ENCODE measurements at places on chromosomes 2 and 18. TPM values are rescaled to one million over a fixed set of nuclear protein-coding genes. Genes with fewer than 3 reads are reported as not detected.

DNA sequence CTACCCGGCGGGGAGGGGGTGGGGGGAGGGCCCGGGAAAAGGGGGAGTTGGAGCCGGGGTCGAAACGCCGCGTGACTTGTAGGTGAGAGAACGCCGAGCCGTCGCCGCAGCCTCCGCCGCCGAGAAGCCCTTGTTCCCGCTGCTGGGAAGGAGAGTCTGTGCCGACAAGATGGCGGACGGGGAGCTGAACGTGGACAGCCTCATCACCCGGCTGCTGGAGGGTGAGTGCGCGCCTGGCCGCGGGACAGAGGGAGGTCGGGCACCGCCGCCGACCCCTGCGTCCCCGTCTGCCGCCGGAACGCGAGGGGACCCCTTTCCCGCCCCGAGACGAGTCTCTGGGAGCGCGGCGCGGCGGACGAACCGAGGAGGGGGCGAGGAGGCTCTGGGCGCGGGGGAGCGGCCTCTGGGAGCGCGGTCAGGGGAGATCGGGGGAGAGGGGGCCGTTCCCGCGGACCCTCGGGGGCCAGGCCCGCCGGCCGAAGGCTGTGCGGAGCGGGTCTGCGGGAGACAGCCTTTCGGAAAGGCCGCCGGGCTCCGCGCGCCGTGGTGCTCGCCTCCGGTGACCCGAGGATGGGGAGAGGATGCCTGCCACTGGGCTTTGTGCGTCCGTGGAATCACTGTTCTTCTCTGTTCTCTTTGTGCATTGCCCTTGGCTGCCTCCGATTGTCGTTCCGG is 463 bp downstream of the PPP1CB start:
- H3K27me3 ChIP-seq, result no peaks in the 10 kb centered on the region
- peaks cover 60% of the 10 kb centered on the region for H3K4me1 ChIP-seq
- peaks cover 13% of the 10 kb centered on the region for H3K36me3 ChIP-seq
- peak; percentile 47 for DNase-seq
- peak overlapping the region; percentile 98 for H3K27ac ChIP-seq
- H3K4me3 ChIP-seq, result peak overlapping the region; percentile 83

DNA sequence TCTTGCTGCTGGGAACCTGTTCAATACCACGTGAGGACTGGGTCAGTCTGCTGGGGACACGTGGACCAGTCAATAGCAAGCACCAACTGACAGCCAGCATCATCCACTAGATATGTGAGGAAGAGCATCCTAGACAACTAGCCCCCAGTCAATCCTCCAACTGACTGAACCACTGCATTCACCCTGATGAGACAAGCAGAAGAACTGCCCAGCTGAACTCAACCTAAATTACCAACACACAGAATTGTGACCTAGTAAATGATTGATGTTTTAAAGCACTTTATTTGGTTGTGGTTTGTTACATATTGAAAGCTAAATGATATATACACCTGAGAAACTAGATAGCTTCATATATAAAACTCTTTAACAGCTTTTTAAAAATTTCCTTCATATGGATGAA is 15.7 kb downstream of the IRS1 start:
- H3K4me1 ChIP-seq, result peaks cover 10% of the 10 kb centered on the region
- peaks cover 9% of the 10 kb centered on the region for H3K36me3 ChIP-seq
- no peak overlapping the region for H3K27ac ChIP-seq
- no peaks in the 10 kb centered on the region for H3K27me3 ChIP-seq
- no peak overlapping the region for H3K4me3 ChIP-seq

DNA sequence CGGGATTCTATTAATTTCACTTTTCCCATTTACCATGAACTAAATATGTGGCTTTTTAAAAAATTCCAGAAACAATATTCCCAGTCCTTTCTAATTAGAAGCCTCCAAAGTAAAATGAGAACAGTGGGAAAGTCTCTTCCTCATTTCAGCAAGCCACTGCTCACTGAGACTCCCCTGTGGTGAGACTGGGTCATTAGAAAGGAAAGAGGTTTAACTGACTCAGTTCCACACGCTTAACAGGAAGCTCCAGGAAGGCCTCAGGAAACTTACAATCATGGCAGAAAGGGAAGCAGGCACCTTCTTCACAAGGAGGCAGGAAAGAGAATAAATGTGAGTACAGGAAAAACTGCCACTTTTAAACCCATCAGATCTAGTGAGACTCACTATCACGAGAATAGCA is 258.9 kb upstream of the CHAC2 start:
- H3K36me3 ChIP-seq, result no peaks in the 10 kb centered on the region
- no peaks in the 10 kb centered on the region for H3K4me1 ChIP-seq
- DNase-seq, result no peak
- H3K27me3 ChIP-seq, result no peaks in the 10 kb centered on the region
- no peak overlapping the region for H3K4me3 ChIP-seq

Gene FSHR
- not detected for total RNA-seq

Gene L3MBTL4
- total RNA-seq, result 0.27 TPM

- peaks cover 16% of the 10 kb centered on the region for H3K27me3 ChIP-seq
- H3K27ac ChIP-seq, result peak overlapping the region; percentile 22
- no peaks in the 10 kb centered on the region for H3K36me3 ChIP-seq
Observed at GRCh38 chr18:35377875-35378573, 887 bp upstream of the ZNF396 start.

DNA sequence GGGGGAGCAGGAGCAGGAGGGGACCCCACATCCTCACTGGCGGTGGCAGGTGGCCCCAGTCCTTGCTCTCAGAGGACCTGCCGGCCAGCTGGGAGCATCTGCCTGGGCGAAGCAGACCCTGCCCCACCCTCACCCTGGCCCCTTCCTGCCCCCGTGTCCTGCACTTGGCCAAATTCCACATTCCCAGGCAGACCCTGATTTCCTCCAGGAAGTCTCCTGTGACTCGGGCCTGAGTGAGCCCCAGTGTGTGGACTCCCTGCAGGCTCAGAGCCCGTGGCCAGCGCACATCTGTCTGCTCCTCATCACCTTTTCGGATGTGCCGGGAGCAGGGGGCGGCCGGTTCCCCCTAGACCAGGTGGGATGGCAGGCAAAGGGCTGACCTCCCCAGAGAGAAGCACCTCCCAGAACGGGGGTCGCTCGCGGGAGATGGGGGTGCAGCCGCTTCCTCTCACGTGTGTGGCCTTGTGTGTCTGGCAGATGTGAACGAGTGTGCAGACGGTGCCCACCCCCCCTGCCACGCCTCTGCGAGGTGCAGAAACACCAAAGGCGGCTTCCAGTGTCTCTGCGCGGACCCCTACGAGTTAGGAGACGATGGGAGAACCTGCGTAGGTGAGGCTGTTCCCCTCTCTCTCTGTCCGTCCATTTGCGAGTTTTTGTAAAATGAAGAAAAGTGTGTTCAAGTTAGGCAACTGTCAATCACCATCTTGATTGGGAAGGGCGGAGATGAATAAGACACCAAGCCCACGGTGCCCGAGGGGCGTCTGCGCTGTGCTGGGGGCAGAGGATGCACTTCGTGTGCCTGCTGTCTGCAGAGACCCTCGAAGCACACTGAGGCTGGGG is 90.4 kb downstream of the TPO start:
- no peak for DNase-seq
- H3K36me3 ChIP-seq, result peaks cover 2% of the 10 kb centered on the region
- no peak overlapping the region for H3K27ac ChIP-seq

GRCh38 chr2:160142472-160142871 is 57.6 kb downstream of the ITGB6 start:
- H3K4me3 ChIP-seq, result no peak overlapping the region
- no peaks in the 10 kb centered on the region for H3K36me3 ChIP-seq
- H3K27ac ChIP-seq, result no peak overlapping the region
- no peak for DNase-seq

- H3K4me1 ChIP-seq, result no peaks in the 10 kb centered on the region
- no peak overlapping the region for H3K27ac ChIP-seq
- peaks cover 2% of the 10 kb centered on the region for H3K27me3 ChIP-seq
- H3K4me3 ChIP-seq, result no peak overlapping the region
- H3K36me3 ChIP-seq, result no peaks in the 10 kb centered on the region
Observed at GRCh38 chr2:163641986-163642385, 93.8 kb downstream of the FIGN start.

DNA sequence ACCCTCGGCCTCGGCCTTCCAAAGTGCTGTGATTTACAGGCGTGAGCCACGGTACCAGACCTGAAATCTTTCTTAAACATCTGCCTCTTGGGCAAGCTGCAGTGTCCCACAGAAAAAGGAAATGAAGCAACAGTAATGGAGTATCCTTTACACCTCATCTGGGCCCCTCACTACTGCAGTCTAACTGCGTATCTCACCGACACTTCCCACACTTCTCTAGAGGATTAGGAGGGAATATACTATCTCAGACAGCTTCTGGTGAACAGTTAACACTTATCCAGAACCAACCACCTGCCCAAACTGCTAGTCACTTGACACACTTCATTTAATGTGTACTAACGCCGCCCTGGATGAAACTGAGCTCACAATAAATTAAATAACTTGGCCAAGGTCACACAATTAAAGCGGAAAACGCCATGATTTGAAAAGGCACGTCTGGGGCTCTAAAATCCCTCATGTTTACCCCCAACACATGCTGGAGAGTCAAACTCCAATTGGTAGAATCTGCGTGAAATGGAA is 993 bp downstream of the COX7A2L start:
- H3K27me3 ChIP-seq, result no peaks in the 10 kb centered on the region
- peaks cover 10% of the 10 kb centered on the region for H3K36me3 ChIP-seq
- peak overlapping the region; percentile 80 for H3K4me3 ChIP-seq
- H3K27ac ChIP-seq, result peak overlapping the region; percentile 98

GRCh38 chr2:43453179-43454170 is 142.4 kb downstream of the THADA start:
- H3K4me1 ChIP-seq, result peaks cover 26% of the 10 kb centered on the region
- DNase-seq, result no peak
- H3K27me3 ChIP-seq, result no peaks in the 10 kb centered on the region
- peaks cover 35% of the 10 kb centered on the region for H3K36me3 ChIP-seq
- H3K27ac ChIP-seq, result no peak overlapping the region

DNA sequence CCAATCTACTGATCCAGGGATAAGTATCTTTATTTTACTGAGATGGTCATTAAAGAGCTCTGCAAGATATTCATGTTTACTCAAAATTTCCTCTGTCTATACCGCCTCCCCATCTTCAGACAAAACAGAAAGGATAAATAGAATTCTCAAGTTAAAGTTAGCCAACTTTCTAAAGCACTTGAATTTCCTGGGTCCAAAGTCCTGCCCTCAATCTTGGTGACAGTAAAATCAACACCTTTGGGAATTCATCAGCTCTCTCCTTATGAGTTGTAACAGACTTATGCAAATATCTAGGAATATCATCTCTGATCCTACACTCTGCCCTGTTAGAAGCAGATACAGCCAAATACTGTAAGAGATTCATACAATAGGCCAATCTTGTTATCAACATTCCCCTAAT is 122.5 kb upstream of the HAAO start:
- H3K4me3 ChIP-seq, result no peak overlapping the region
- no peaks in the 10 kb centered on the region for H3K27me3 ChIP-seq
- H3K36me3 ChIP-seq, result no peaks in the 10 kb centered on the region
- no peak for DNase-seq
- peaks cover 3% of the 10 kb centered on the region for H3K4me1 ChIP-seq
- no peak overlapping the region for H3K27ac ChIP-seq

DNA sequence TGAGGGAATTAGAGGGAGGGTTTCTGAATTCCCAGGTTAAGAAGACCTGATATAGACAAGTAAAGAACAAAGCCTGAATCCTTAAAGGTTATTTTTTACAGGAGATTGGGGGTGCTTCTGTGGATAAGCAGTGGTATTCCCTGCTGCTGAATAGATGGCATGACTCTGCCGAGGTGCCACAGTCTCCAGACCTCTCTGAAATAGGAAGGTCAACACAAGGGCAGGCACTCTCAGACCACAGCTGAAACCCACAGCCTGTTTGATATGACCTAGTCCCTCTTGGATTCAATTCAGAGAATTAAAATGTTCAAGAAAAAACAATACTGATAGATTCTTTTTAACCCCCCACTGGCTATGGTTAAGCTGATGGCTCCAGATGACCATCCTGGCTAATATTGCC is 259.3 kb downstream of the PTGR3 start:
- no peaks in the 10 kb centered on the region for H3K36me3 ChIP-seq
- H3K27me3 ChIP-seq, result no peaks in the 10 kb centered on the region
- peaks cover 24% of the 10 kb centered on the region for H3K4me1 ChIP-seq
- no peak for DNase-seq
- H3K4me3 ChIP-seq, result no peak overlapping the region

- no peak overlapping the region for H3K4me3 ChIP-seq
- no peak overlapping the region for H3K27ac ChIP-seq
- DNase-seq, result no peak
- peaks cover under 1% of the 10 kb centered on the region for H3K27me3 ChIP-seq
Observed at GRCh38 chr2:100196786-100197494, 54.5 kb upstream of the AFF3 start.

GRCh38 chr2:127040169-127040568 is 66.8 kb downstream of the BIN1 start:
- DNase-seq, result no peak
- H3K4me1 ChIP-seq, result no peaks in the 10 kb centered on the region
- H3K27ac ChIP-seq, result no peak overlapping the region

- no peak overlapping the region for H3K4me3 ChIP-seq
- DNase-seq, result no peak
- H3K27me3 ChIP-seq, result no peaks in the 10 kb centered on the region
- no peak overlapping the region for H3K27ac ChIP-seq
- peaks cover 25% of the 10 kb centered on the region for H3K36me3 ChIP-seq
Observed at GRCh38 chr2:168552450-168552856, 96.4 kb downstream of the CERS6 start.

DNA sequence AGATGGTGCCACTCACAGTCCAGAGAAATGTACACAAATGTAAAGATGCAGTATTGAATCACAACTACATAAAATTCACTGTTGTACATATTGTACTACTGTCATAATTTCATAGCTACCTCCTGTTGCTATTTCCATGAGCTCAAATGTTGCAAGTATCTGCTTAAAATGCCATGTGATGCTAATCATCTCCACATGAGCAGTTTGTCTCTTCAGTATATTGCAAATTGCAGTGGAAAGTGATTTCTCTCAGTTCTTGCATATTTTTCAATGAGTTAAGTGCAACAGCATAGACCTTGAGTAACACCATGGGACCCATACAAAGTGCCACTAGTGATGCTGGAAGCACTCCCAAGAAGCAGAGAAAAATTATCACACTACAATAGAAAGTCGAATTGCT is 51.9 kb downstream of the MAIP1 start:
- H3K36me3 ChIP-seq, result no peaks in the 10 kb centered on the region
- no peak for DNase-seq
- no peaks in the 10 kb centered on the region for H3K4me1 ChIP-seq
- H3K27me3 ChIP-seq, result peaks cover 23% of the 10 kb centered on the region
- no peak overlapping the region for H3K27ac ChIP-seq

- H3K4me3 ChIP-seq, result no peak overlapping the region
- no peaks in the 10 kb centered on the region for H3K27me3 ChIP-seq
- no peak for DNase-seq
- H3K4me1 ChIP-seq, result peaks cover 17% of the 10 kb centered on the region
- no peak overlapping the region for H3K27ac ChIP-seq
Observed at GRCh38 chr2:197885587-197885986, 81.2 kb downstream of the PLCL1 start.

- H3K27ac ChIP-seq, result no peak overlapping the region
- H3K4me3 ChIP-seq, result no peak overlapping the region
- H3K36me3 ChIP-seq, result no peaks in the 10 kb centered on the region
- peaks cover 6% of the 10 kb centered on the region for H3K27me3 ChIP-seq
- no peaks in the 10 kb centered on the region for H3K4me1 ChIP-seq
- DNase-seq, result no peak
Observed at GRCh38 chr2:54471221-54471711, 15.1 kb downstream of the SPTBN1 start.

Gene PREB
- total RNA-seq, result 65.3 TPM

Gene SH3RF3
- 0.08 TPM for total RNA-seq

Gene KIAA2012
- not detected for total RNA-seq

Gene SPC25
- 51.6 TPM for total RNA-seq
